T-helper 17 cell (primary cell): ENCODE measurements at places on chromosomes 11 and 22. TPM values are rescaled to one million over a fixed set of nuclear protein-coding genes. Genes with fewer than 3 reads are reported as not detected.

DNA sequence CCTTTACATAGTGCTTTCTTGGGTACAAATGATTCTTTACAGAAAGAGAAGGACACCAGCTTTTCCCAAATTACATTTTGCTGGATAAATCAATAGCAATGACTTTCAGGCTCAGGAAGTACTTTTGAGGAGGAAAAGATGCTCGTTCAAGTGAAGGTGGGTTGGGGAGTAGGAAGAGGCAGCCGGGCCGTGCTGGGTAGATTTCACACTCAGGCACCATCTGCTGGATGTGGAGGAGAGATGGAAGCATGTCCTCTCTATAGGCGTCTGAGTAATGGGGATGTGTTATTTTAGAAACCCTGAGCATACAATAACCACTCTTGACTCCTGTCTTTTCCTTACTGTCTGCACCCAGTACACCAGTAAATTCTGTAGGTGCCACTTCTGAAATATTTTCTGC, 152.3 kb upstream of the LARGE1 start:
- no peak for DNase-seq

GRCh38 chr22:45083659-45084305, 74.0 kb upstream of the PHF21B start:
- DNase-seq: no peak

DNA sequence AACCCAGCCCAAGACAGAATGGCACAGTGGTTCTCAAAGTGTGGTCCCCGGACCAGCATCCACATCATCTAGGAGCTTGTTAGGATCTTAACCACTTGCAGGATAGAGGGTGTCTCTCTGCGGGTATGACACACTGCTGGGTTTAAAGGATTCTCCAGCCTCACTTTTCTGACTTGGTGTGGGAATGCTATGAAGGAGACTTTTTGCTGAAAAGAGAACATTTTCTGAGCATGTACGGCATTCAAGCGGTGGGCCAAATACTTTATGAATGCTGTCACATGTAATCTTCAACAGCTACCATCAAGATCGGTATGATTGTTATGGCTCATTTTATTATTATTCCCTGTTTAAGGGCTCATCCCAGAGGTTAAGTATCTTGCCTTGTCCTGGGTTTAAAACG, 1.8 kb upstream of the CD82 start:
- no peak for DNase-seq

PTPRJ gene
- 83.9 TPM for total RNA-seq

ALDH3B2 gene
- not detected for total RNA-seq

DNA sequence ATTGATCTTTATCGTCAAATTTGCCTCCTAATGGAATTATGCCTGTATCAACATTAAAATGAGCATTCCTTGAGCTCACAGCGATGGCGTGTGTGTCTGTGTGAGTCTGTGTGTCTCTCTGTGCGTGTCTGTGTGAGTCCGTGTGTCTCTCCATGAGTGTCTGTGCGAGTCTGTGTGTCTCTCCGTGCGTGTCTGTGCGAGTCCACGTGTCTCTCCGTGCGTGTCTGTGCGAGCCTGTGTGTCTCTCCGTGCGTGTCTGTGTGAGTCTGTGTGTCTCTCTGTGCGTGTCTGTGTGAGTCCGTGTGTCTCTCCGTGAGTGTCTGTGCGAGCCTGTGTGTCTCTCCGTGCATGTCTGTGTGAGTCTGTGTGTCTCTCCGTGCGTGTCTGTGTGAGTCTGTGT, 326.5 kb upstream of the B3GAT1 start:
- no peak for DNase-seq
